CD4-positive, alpha-beta T cell treated with Interleukin-17A for 1 hour (primary cell): ENCODE measurements at places on chromosomes 2 and 18.

DNA sequence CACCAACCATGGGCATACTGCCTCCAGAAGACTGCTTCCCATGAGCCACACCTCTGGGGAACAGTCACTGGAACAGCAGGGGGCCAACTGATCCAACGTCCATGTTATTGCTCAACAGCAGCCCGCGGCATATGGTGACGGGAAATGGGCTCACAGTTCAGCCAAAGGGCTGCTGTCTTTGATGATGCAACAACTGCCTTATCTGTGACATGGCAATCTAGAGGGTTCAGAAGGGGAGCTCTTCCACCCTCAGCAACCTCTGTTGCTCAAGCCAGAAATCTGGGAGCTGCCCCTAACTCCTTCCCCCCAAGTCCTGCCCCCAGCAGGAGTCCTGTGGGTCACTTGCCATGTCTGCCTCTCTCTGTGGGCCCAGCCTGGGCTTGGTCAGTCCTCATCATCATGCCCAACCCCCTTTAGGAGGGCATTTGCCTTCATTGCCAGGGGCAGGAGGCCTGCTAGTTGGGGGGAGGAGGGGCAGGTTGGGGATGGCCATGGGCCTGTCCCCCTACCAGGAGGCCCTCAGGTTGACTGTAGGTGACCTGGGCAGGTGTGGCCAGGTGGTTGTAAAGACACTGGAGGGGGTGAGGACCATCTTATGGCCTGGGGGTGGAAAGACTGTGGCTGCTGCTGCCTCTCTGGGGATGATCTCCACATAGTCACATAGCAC is 212.9 kb downstream of the CYP26B1 start:
- no peak for DNase-seq

GRCh38 chr18:44341759-44342158 is 338.9 kb upstream of the SETBP1 start:
- DNase-seq = no peak

GRCh38 chr2:210199186-210199765 is 26.0 kb downstream of the ACADL start:
- peak; percentile 46 for DNase-seq

GRCh38 chr2:216645636-216645950 is 12.4 kb downstream of the IGFBP2 start:
- DNase-seq = no peak

GRCh38 chr2:219353129-219353528 is 20.6 kb upstream of the RESP18 start:
- no peak for DNase-seq

- DNase-seq = no peak
Measured at GRCh38 chr2:55779459-55780421, 86.1 kb upstream of the PNPT1 start.

GRCh38 chr2:217090024-217090473 is 230.2 kb upstream of the TNP1 start:
- no peak for DNase-seq

GRCh38 chr2:201983174-201983573 is 50.5 kb upstream of the FZD7 start:
- no peak for DNase-seq

DNA sequence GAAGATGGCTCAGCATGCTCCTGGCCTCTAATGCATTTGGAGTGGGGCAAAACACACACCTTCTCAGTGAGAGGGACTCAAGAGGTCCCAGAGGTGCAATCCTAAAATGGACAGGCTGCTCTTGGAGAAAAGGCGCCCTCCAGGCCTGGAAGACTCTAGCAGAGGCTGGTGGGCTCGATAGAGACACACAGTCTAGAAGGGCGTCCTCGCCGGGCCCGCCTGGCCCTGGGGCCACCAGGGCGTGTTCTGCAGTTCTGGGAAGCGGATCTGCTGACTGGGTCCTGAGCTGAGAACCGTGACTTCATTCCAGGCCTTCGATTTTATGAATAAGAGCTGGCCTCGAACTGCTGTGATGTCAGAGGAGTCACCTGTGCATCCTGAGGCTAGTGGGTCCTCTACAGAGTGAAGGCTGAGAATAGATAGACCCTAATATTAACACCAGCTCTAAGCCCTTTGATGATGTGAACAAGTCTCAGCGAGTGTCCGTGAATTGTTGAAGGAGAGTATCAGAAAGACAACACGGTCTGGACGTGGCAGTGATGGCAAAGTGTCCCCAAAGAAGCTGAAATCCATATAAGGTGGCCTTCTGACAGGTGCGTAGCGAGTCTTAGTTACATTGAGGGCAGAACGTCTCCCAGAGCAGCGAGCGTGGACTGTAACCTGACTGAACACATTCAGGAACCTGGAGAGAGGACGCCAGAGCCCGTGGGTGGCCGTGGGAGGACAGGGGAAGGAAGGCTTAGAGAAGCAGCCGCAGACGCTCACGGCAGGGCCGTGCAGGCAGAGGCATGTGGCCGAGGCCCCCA is 136.9 kb downstream of the PTGR3 start:
- DNase-seq = no peak

GRCh38 chr2:230751062-230751461 is 38.4 kb downstream of the CAB39 start:
- DNase-seq = no peak

- no peak for DNase-seq
Measured at GRCh38 chr2:42844901-42845821, 52.8 kb upstream of the HAAO start.

GRCh38 chr2:48213646-48214045 is 307.3 kb upstream of the FBXO11 start:
- DNase-seq = no peak

DNA sequence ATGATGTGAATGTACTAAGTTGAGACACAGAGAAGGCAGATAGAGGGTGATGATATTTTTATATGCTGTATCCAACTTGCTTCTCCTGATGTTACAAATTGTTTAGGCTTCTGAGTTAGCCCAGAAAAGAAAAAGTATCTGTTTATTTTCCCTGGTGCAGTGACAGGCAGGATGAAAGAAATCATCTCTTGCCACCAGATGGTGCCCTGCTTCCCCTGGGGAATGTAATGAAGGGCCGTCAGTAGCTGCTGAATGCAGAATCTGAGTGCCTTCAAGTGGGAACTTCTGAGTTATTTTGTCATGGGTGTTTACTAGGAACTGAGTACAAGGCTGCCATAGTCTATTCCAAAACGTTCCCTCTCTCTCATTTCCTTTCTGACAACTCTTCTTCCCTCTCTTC is 525.6 kb downstream of the MBD2 start:
- no peak for DNase-seq

DNA sequence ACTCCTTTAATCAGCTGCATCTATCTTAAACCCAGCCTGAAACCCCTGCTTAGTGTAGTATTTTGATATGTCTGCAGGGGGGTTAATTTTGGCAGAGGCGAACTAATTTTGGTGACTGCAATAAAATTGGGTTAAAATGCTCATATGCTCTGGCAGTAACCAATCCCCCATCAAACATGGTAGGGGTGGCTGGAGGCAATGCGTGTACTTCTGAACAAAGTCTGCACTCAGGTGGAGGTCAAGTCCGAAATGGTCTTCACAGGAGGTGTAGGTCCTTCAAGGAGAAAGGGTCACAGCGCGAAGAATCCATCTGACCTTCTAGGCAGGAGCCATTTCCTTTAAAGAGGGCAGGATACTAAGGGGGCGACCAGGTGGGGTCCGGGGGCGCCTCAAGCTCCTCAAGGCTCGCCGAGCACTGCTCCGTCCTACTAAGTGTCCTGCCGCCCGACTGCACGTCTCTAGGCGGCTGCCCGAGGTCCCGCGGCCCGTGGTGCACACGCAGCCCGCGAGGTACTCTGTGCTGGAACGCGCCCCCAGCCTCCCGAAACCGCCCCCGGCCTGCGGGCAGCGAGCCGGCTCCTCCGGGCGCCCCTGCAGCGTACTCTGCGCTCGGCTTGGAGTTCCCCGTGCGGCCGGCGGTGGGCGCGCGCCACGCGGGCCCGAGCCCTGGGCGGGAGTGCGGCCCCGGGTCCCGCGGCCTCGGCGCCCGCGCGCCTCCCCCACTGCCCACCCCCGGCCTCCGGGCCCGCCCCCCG is 1.7 kb upstream of the LDLRAD4 start:
- DNase-seq = peak; percentile 49

DNA sequence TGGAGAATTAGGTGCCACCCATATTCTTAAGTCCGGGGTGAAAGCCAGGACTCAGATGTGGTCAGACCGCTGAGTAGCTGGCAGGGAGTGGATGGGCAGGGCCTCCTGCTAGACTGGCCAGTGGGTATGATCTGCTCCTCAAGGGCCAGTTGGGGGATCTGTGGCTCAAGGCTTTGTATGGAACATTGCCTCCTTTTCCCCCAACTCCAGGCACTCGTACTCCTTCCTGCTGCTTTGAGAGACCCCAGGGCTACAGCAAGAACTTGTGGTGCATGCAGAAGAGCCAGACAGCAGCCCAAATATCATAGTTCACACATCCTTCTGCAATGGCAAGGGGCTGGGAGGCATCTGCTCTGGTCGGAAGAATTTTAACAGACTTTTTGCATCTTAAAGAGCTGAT is 61.7 kb downstream of the PDCL3 start:
- DNase-seq = no peak
